Anterior cingulate cortex (tissue), 58 donors: ENCODE measurements at places on chromosomes 4 and X.
A peak's percentile ranks its signal among the peaks of the same experiment; 100 is the strongest.

DNA sequence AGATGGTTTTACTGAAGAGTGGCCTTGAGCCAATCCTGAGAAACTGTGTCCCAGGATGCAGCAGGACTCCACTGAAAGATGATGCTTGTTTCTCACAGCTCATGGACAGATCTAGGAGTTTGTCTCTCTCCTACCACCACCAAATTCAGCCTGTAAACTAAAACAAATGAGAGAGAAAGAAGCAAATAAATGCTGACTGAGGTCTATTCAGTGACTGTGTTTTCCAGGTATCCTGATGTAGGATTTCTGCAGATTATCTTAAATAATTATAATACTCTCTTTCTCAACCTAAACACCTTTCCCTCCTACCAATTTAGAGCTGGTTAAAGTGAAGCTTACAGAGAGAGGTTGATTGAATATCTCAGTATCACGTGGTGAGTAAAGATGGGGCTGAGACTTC lies 599.6 kb upstream of the LCORL start:
- no peak for DNase-seq

- no peak for DNase-seq
These were observed 15.6 kb upstream of the ASMTL start for GRCh38 chrX:1468250-1468772.

GRCh38 chr4:107863850-107864371 lies 39.2 kb downstream of the SGMS2 start:
- DNase-seq = no peak

GRCh38 chrX:41045960-41046567 lies 39.2 kb upstream of the USP9X start:
- no peak for DNase-seq

- DNase-seq = no peak
These were observed 56.5 kb downstream of the ARAP2 start for GRCh38 chr4:36187723-36188333.

GRCh38 chrX:155966876-155967275 lies 30.6 kb upstream of the IL9R start:
- DNase-seq = no peak

GRCh38 chr4:24470666-24471485 lies 113.5 kb downstream of the DHX15 start:
- peak; percentile 66 for DNase-seq

GRCh38 chr4:26365537-26366150 lies 44.8 kb downstream of the RBPJ start:
- DNase-seq = no peak

GRCh38 chrX:109403922-109404321 lies 78.0 kb downstream of the GUCY2F start:
- no peak for DNase-seq

- DNase-seq = no peak
These were observed 5.1 kb upstream of the APBB2 start for GRCh38 chr4:41219421-41219950.

- no peak for DNase-seq
These were observed 504.9 kb downstream of the RAPGEF2 start for GRCh38 chr4:159607809-159608208.

GRCh38 chrX:153301746-153302145 lies 19.8 kb downstream of the PNMA6F start:
- DNase-seq = no peak

GRCh38 chr4:11297627-11298026 lies 131.1 kb downstream of the HS3ST1 start:
- no peak for DNase-seq

DNA sequence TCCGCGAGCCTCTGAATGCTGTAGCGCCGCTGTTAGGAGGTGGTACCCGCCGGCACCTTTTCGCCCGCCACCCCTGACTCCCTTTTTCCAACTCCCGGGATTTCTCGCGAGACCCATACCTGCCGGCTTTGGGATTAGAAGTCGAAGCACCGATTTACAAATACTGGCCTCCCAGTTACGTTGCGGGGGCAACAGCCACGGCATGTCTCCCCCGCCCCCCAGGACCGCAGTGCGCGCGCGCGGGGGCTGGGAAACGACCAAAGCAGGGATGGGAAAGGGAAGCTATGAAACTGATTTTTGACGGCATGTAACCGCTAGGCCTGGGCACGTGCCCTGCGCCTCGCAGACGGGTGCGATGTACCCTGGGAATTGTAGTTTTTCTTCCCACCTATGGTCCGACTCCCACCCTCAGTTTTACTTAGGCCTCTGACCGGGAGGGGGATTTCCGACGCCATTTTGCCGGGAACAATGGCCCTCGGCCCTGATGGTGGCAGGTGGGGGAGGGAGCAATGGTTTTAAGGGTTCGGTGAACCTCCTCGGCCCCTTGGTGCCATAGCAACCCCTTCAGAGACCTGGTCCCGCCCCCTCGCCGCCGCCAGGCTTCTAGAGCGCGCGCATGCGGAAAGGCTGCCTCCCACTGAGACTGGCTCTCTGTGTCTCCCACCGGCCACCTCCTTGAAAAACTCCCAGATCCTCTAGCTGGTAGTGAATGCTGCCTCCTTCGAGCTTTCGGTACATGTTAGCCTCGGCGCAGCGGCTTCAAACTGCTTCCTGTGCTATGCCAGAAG lies 772 bp upstream of the WNK3 start:
- DNase-seq = peak; percentile 67

DNA sequence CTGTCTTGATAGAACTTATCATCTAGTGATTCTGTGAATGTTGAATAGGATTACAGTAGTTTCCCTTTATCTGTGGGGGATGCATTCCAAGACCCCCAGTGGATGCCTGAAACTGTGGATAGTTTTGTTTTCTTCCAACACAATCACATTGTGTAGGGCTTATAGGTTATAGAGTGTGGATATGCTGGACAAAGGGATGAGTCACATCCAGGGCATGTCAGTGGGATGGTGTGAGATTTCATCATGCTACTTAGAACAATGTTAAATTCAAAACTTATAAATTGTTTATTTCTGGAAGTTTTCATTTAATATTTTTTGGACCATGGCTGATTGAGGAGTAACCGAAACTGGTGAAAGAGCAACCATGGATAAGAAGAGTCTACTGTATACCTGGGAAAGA lies 432.3 kb upstream of the ATOH1 start:
- DNase-seq = no peak

- DNase-seq = no peak
These were observed 6.6 kb upstream of the FGFRL1 start for GRCh38 chr4:1004557-1005485.

GRCh38 chrX:76643590-76643989 lies 216.1 kb downstream of the MAGEE1 start:
- no peak for DNase-seq

GRCh38 chr4:14111730-14112181 lies 484.2 kb upstream of the BOD1L1 start:
- DNase-seq = no peak

DNA sequence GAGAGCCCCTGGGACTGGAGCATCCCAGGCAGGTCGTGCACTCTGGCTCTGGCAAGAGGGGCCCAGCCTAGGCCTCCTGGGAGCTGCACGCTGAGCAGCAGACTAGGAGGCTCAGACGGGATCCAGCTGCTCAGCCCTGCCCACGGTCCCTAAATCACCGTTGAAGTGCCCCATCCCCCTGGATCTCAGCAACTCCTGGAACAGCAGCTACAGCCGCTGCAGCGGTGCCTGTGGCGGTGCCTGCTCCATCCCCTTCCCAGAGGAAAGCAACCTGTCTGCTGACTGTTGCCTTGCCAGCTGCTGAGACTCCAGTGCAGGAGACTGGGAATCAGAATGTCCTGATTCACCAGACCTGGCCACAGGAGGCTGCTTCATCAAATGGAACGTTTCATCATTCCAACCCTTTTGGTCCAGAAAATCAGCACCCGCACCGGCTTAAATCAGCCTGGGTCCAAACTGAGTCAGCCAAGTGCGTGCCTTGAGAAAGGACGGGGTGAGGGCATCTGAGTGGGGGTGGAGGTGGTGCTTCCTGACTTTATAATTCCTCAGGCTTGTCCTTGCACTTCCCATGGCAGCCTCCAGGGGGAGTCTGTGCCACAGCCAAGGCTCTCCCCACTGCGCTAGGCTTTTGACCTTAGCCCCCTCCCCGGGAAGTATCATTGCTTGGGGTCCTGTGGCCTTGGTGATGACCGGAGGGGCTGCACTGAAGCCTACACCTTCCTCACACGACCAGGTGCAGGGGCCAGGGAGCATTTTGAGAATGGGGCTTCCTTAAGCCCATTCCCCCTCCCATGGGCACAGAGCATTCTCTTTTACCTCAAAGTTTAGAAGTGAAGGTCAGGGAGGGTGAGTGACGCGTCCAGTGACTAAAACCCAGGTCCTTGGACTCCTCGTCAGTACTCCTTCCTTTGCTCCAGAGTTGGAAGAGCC lies 6.5 kb downstream of the ZNF185 start:
- peak; percentile 3 for DNase-seq

- no peak for DNase-seq
These were observed 866 bp upstream of the UVSSA start for GRCh38 chr4:1345903-1346780.

- no peak for DNase-seq
These were observed 235.9 kb downstream of the RPA4 start for GRCh38 chrX:97119474-97120109.

- no peak for DNase-seq
These were observed 234.4 kb upstream of the HS3ST1 start for GRCh38 chr4:11663114-11663513.

- DNase-seq = no peak
These were observed 409.2 kb upstream of the FGF13 start for GRCh38 chrX:139120760-139121159.

DNA sequence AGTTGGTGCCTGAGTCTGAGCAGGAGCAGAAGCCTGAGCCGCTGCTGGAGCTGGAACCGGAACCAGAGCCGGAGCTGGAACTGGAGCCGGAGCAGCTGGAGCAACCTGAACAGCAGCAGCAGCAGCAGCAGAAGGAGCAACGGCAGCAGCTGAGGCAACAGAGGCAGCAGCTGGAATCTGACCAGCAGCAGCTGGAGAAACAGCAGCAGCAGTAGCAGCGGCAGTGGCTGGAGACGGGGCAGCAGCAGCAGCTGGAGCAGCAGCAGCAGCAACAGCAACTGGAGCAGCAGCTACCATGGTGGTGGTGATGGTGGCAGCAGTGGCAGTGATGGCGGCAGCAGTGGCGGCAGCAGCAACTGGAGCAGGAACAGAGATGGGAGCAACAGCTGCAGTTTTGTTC lies 61.5 kb downstream of the AMOT start:
- no peak for DNase-seq

DNA sequence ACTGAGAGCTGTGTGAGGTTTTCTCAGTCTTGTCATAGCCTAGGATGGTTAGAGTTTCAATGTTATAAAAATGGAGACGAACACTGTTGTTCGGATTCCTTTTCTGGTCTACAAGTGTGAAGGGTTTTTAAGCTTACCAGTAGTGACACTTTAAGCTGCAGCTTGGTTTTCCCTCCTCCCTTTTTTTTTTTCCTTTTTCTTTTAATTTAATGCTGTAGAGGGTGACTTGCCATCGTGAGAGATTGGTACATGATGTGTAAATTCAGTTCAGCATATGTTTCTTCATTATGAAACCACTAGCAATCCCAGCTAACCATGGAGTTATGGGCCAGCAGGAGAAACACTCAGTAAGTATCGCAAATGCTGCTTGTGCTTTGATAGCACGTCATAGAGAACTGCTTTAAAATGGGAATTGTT lies 165.0 kb downstream of the RAPGEF2 start:
- no peak for DNase-seq

- DNase-seq = no peak
These were observed 12.6 kb downstream of the SHOX start for GRCh38 chrX:643241-643595.

DNA sequence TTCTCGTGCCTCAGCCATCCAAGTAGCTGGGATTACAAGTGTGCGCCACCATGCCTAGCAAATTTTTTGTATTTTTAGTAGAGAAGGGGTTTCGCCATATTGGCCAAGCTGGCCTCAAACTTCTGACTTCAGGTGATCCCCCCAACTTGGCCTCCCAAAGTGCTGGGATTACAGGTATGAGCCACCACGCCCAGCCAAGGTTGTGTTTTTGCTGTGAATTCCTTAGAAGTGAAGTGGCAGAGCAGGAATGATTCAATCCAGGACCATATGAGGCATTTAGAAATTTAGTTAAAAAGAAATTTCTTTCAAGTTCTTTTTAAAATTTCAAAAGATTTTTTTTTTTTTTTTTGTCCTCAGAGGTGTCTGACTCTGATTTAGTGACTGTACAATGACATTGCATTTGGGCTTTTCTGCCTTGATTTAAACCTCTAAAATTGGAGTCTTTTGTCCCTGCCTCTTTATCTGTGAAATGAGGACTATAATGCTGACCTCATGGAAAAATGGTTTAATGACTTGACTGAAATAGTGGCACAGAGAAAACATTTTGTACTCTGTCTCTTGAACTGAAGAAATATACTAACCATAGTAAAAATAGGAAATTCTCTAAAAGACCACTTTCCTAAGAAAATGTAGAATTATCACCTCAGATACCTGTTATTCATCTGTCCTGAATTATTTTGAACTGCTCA lies 59.9 kb downstream of the CXCL13 start:
- no peak for DNase-seq

- no peak for DNase-seq
These were observed 155.2 kb upstream of the SPIN4 start for GRCh38 chrX:63506320-63506719.
